HS-27A (cell line): ENCODE measurements at places on chromosomes 11 and 22.

DNA sequence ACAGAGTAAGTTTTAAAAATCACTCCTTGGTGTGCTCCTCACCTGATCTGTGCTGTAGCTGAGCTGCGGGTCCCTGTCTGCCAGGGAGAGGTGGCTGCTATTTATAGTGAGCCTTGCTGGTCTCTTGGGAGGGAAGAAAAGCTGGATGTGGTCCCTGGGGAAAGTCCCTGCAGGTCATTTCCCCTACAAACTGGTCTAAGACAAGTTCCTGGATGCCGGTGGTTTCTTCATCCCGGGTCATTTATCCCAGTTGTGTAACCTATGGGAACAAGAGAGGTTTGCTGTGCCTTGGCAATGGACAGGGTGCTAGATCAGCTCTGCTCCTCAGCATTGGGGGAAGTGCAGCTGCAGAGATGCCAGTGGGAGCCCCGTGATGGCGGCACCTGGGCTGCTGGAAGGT, at the start of gene SAA2:
Gene SAA2, minus strand, starts transcription at position 108 of the 400 bp plus-strand sequence. CDS start 657 bp downstream, outside the sequence.
- DNase-seq, result no peak

DNA sequence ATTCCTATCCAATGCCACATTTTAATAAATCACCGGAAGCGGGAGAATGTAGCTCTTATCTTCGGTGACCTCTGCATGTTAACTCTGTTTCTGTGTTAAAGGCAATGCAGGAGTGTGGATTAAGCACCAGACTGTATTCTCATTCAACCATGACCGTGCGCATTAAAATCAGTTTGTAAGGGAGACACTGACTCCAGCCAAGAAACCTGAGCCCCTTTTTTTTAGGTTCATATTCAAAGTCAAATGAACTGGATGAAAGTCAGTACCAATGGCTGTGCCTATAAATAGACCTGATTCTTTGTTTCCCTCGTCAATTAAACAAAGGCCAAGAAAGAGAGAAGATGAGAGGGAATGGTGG, 32.2 kb downstream of the C11orf91 start:
- DNase-seq, result no peak

GRCh38 chr22:39457198-39457555, 365 bp downstream of the MGAT3 start:
- no peak for DNase-seq

GRCh38 chr22:23503142-23503541, 76.9 kb downstream of the IGLL1 start:
- DNase-seq, result no peak

- no peak for DNase-seq
Measured at GRCh38 chr11:75376175-75376574, 23.1 kb upstream of the RPS3 start.

GRCh38 chr22:48840112-48840949, 987.3 kb downstream of the BRD1 start:
- no peak for DNase-seq

GRCh38 chr11:69398529-69399492, 82.7 kb upstream of the LINC01488 start:
- DNase-seq, result no peak
